ENCODE measurements at places on chromosomes 12 and 14.
A peak's percentile ranks its signal among the peaks of the same experiment; 100 is the strongest.

DNA sequence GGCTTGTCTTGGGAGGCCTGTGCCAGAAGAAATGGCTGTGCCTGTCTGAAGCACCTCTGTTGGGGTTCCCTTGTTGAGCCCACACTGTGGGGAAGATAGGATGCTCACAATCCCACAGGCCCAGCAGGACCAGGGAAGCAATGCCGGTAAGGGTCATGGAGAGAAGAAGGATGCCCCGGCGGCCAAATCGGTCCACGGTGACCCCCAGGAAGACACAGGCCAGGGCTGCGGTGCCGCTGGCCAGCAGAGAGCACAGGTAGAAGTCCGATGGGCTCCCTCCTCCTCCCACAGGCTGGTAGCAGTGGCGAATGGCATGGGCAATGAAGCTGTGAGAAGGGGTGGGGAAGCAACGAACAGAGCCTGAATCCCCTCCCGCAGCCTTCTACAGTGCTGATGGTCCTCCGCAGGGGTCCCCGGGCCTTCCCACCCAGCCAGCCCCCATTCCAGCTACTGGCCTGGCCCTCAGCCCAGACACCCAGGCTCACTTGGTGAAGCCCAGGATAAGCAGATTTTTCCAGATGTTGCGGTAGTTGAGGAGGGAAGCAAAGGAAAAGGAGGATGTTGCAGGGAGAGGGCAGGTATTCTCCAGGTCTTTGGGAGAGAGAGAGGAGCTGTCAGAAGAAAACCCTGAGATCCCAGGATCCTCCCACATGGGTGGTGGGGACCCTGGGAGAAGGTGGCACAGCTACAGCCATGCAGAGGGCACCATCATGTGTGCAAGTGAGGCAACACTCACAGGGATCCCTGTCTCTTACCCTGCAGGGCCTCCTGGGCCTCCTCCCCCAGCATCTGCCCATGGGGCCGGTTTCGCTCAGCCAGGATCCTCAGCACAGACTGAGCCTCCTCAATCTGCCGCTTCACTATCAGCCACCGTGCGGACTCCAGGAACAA is 5.0 kb downstream of the SLC22A17 start:
- no peak for DNase-seq

DNA sequence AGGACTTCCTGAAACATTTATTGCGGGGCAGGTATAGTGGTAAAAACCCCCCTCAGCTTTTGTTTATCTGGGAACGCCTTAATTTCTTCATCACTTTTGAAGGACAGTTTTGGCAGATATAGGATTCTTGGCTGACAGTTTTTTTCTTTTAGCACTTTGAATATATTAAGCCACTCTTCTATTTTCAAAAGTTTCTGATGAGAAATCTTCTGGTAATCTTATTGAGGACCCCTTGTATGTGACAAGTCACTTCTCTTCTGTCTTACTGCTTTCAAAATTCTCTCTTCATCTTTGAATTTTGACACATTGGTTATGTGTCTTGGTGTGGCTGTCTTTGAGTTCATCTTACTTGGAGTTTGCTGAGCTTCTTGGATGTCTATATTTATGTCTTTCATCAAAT is 59.1 kb downstream of the ATP23 start:
- no peak for DNase-seq

- DNase-seq: no peak
Measured at GRCh38 chr12:88951860-88952561, 371.7 kb upstream of the KITLG start.

- DNase-seq: no peak
Measured at GRCh38 chr14:87629788-87630187, 363.2 kb downstream of the GALC start.

GRCh38 chr12:94560431-94561221 is 89.7 kb downstream of the TMCC3 start:
- DNase-seq: no peak

DNA sequence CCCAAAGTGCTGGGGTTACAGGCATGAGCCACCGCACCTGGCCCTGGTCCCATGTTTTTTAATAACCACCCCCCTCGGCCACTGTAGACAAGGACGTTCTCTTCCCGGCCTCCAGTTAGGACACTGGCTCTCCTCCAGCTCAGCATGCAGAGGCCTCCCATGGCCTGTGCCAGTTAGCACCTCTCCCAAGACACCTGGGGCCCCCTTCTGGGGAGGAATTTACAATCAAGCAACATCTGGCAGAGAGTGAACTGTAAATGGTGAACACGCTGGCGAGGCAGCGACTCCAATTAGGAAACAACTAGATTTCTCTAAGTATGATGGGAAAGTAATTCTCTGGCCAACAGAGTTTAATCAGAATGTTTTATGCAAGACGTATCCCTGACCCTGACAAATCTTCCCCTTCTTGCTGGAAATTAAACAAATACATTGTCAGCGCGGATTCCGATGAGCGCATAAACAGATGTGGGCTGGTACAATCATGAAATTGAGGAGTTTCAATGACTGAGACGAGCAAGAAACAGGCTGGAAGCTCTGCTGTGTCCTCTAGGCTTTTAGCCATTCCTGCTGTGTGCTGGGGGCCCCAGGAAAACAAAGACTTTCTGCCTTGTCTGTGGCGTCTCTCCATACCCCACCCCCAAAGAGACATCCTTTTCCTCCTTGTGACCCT is 61.7 kb upstream of the DLK1 start:
- DNase-seq: peak; percentile 59

DNA sequence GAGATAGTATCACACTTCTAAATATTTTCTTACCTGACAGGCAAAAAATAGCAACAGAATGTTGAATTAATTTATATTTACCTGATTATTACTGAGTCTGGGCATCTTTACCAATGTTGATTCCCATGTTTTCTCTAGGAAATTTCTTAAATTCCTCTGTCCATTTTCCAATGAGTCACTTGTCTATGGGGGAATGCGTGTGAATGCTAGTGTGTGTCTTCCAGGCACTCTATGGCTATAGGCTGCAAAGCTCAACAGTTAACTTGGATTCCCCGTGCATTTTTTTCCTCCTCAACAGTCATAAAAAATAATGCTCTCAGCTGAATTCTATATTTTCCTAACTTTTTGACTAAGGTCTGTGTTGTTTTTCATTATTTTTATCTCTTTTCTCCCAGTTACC is 1385.8 kb upstream of the FLRT2 start:
- DNase-seq: no peak

- no peak for DNase-seq
Measured at GRCh38 chr12:5733916-5734315, 211.1 kb downstream of the ANO2 start.
